ENCODE measurements at places on chromosomes 2 and 18. TPM values are rescaled to one million over a fixed set of nuclear protein-coding genes. Genes with fewer than 3 reads are reported as not detected.

- no peaks in the 10 kb centered on the region for H3K36me3 ChIP-seq
- H3K4me1 ChIP-seq, result no peaks in the 10 kb centered on the region
- no peak for DNase-seq
- H3K27me3 ChIP-seq, result no peaks in the 10 kb centered on the region
- H3K27ac ChIP-seq, result no peak overlapping the region
Measured at GRCh38 chr2:11396021-11396420, 51.6 kb upstream of the ROCK2 start.

GRCh38 chr2:150431561-150432311 is 55.7 kb downstream of the RND3 start:
- H3K4me3 ChIP-seq, result no peak overlapping the region
- no peak for DNase-seq
- no peaks in the 10 kb centered on the region for H3K4me1 ChIP-seq
- H3K27ac ChIP-seq, result no peak overlapping the region
- no peaks in the 10 kb centered on the region for H3K36me3 ChIP-seq

GRCh38 chr2:160730296-160730995 is 236.8 kb upstream of the RBMS1 start:
- no peaks in the 10 kb centered on the region for H3K36me3 ChIP-seq
- no peak for DNase-seq
- no peak overlapping the region for H3K4me3 ChIP-seq

DNA sequence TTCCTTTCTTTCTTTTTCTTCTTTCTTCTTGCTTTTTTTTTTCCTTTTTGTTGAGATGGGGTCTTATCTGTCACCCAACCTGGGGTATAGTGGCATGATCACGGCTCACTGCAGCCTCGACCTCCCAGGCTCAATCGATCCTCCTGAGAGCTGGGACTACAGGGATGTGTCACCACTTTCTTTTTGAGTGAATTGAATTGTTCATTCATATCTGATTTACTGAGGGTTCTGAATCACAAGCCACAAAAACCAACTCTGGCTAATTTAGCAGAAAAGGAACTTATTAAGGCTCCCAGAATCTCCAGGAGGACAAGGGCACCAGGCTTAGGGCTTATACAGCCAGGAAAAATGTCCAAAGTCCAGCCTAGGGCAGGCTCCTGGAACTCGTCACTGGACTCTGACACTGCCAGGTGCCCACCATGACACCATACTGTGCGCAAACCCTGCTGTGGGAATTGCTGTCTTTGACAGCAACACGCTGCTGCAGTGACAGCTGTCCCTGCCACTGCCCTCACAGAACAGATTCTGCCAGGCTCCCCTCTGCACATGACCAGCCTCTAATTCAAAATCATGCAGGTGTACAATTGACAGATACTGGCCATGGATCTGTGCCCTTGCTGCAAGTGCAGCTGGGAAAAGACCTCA is 42.9 kb upstream of the EML6 start:
- no peaks in the 10 kb centered on the region for H3K36me3 ChIP-seq
- DNase-seq, result peak; percentile 39
- peak overlapping the region; percentile 78 for H3K4me3 ChIP-seq
- H3K27me3 ChIP-seq, result peaks cover 33% of the 10 kb centered on the region

- H3K27ac ChIP-seq, result no peak overlapping the region
- no peaks in the 10 kb centered on the region for H3K36me3 ChIP-seq
- H3K4me3 ChIP-seq, result no peak overlapping the region
- no peak for DNase-seq
- peaks cover 3% of the 10 kb centered on the region for H3K27me3 ChIP-seq
- H3K4me1 ChIP-seq, result no peaks in the 10 kb centered on the region
Measured at GRCh38 chr2:241066171-241066892, 35.8 kb downstream of the MTERF4 start.

DNA sequence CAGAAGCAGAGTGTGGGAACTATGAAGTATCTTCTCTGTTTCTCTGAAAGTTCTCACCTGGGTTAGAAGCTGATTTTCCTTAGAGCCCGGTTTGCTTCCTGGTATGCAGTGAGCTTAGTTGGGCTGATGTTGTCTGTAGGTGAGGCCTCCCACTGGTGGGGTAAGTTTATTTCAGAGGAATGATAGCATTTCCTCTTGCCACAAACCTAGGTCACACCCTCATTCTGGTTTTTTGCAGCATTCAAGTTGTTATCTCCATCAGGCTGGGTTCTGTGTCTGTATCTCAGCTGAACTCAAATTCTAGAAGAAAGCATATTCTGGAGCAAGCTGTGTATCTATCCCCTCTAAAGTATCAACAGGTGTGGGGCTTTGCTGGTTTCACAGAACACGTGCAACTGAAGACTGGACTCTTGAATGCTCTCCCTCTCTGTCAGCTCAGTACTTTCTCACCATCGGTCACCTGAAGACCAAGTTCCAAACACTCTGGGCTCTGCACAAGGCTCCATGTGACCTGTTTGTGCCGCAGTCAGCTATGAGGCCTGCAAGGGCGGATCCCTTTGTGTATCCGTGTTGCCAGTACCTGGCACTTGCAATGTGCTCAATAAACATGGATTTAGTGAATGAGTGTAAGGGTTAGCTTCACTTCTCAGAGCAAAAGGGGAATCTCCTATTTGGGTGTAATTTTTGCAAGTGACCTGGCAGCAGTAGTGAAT is 49.5 kb upstream of the MBOAT2 start:
- H3K36me3 ChIP-seq, result no peaks in the 10 kb centered on the region
- no peak overlapping the region for H3K27ac ChIP-seq
- H3K4me1 ChIP-seq, result no peaks in the 10 kb centered on the region
- DNase-seq, result no peak

- H3K27ac ChIP-seq, result peak overlapping the region; percentile 52
- H3K36me3 ChIP-seq, result peaks cover 2% of the 10 kb centered on the region
- H3K4me3 ChIP-seq, result peak overlapping the region; percentile 66
- H3K27me3 ChIP-seq, result peaks cover 3% of the 10 kb centered on the region
- DNase-seq, result no peak
Measured at GRCh38 chr18:2881088-2881839, 34.5 kb downstream of the EMILIN2 start.

DNA sequence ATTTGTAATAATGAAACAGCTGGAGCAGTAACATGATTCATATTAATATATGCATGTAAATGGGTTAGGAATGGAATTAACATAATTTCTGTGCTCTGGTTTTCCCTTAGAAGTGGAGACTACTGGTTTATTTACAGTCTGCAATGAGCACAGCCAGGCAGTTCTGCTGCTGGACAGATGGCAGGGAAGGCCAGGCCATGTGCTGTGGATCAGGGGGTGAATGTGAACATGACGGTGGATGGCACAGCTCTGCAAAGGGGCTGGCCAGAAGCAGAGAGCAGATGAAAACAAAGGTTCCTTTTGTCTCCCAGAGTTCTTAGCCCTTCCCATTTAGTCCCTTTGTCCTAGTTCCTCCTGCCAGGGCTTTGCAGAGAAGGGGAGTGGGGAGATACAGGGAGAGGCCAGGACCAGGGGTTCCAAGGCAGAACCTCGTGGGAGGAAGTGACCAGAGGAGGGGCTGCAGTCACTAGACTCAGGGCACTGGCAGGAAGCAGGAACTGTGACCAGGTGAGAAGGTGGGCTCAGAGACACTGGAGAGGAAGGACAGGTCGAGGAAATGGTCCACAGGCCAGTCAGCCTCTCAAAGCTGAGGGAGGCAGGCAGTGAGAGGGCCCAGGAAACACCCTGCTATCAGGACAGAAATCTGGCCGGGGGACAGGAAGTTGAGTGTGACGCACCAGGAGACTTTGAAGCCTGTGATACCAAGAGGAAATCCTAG is 112.9 kb upstream of the ATP8B1 start:
- peaks cover 7% of the 10 kb centered on the region for H3K27me3 ChIP-seq
- H3K4me1 ChIP-seq, result peaks cover 13% of the 10 kb centered on the region
- H3K27ac ChIP-seq, result no peak overlapping the region
- H3K36me3 ChIP-seq, result no peaks in the 10 kb centered on the region
- DNase-seq, result no peak

DNA sequence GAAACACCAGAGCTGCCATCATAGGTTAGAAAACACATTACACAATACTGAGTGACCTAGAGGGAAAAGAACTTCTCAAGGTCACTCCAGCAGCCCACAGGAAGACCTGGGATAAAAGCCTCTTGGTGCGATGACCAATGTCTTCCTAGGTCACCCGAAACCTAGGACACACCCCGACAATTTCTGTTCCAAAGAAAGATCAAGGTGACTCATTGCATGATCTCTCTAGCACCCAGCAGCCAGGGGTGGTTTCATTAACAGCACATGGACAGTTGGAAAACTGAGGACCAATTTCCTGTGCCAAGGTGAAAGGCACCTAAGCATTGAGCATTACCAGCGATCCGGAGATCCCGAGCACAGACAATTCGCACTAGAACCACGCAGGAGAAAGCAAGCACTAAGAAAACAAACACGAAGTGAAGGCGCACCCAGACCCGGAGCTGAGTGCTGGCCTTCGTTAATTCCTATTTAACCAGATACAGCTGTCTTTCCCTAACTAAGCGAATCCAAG is 1.5 kb downstream of the CACNB4 start:
- peak overlapping the region; percentile 61 for H3K4me3 ChIP-seq
- H3K27me3 ChIP-seq, result peaks cover 60% of the 10 kb centered on the region

MDH1B gene
- 0.20 TPM for total RNA-seq

MC2R gene
- not detected for total RNA-seq

DNA sequence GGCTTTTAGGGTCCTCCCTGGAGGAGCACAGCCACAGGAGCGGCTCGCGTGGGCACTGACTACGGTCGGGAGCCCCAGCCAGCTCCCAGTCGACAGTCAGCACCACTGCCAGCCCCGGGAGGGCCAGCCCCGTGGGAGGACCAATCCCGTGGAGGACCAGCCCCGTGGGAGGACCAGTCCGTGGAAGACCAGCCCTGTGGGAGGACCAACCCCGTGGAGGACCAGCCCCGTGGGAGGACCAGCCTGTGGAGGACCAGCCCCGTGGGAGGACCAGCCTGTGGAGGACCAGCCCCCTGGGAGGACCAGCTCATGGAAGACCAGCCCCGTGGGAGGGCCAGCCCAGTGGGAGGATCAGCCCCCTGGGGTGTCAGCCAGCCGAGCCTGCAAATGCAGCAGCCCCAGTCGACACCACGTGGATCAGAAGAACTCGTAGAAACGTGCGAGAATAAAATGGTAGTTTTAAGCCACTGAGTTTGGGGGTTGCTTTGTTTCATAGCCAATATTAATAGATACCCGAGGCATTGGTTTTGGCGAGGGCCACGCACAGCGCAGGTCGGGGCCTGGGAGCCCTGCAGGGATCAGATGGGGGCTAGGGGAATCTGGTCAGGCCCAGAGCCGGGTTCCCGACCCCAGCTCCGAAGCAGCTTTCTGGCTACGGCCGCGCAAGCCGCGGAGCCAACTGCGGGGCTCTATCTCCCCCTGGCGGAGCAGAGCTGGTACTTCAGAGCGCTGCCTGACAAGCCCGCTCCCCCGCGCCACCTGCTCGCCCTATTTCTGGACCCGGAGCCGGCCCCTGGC is 73.0 kb downstream of the TEX51 start:
- peak; percentile 47 for DNase-seq
- peak overlapping the region; percentile 43 for H3K4me3 ChIP-seq
- peaks cover 29% of the 10 kb centered on the region for H3K27me3 ChIP-seq
- peaks cover 5% of the 10 kb centered on the region for H3K4me1 ChIP-seq
- no peak overlapping the region for H3K27ac ChIP-seq

GULP1 gene
- total RNA-seq, result not detected

DNA sequence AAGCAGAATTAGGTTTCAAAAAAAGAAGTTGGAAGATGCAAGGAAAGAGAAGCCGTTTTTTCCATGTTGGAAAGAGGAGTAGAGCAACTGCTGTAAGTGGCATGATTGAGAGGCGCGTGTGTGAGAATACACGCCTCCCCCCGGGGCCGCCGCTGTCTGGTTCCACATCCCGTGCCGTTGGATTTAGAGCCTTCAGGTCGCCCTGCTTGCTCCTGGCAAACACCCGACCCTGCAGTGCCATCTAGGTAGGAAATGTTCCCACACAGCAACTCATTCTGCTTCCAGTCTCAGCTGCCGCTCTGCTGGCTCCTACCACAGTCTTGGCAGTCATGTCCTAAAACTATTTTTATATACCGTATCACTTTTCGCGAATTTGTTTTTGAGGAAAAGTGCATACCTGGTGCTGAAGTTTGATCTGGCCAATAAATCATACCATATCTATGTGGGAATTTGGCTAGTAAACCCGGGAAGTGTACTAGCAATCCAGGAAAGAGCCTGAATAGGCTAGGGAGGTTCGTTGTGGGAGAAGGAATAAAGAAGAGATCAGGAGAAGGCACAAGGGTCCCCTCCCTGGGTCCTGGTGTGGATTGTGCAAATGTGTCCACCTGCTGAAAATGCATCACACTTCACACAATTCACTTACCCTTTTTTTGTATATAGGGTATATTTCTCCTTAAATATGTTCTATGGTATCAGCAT is 372.7 kb downstream of the FBXO15 start:
- H3K27me3 ChIP-seq, result no peaks in the 10 kb centered on the region
- no peaks in the 10 kb centered on the region for H3K36me3 ChIP-seq
- H3K27ac ChIP-seq, result no peak overlapping the region
- no peak overlapping the region for H3K4me3 ChIP-seq

- H3K27me3 ChIP-seq, result peaks cover 3% of the 10 kb centered on the region
- no peaks in the 10 kb centered on the region for H3K36me3 ChIP-seq
- no peak overlapping the region for H3K27ac ChIP-seq
- no peak overlapping the region for H3K4me3 ChIP-seq
- no peak for DNase-seq
Measured at GRCh38 chr2:213001297-213001910, 150.0 kb downstream of the IKZF2 start.

- H3K4me3 ChIP-seq, result peak overlapping the region; percentile 88
- H3K4me1 ChIP-seq, result peaks cover 61% of the 10 kb centered on the region
- DNase-seq, result peak; percentile 33
- H3K27me3 ChIP-seq, result no peaks in the 10 kb centered on the region
- H3K27ac ChIP-seq, result peak overlapping the region; percentile 87
Measured at GRCh38 chr2:85887566-85888019, 1.2 kb downstream of the ST3GAL5 start.

CROCC2 gene
- not detected for total RNA-seq

DNA sequence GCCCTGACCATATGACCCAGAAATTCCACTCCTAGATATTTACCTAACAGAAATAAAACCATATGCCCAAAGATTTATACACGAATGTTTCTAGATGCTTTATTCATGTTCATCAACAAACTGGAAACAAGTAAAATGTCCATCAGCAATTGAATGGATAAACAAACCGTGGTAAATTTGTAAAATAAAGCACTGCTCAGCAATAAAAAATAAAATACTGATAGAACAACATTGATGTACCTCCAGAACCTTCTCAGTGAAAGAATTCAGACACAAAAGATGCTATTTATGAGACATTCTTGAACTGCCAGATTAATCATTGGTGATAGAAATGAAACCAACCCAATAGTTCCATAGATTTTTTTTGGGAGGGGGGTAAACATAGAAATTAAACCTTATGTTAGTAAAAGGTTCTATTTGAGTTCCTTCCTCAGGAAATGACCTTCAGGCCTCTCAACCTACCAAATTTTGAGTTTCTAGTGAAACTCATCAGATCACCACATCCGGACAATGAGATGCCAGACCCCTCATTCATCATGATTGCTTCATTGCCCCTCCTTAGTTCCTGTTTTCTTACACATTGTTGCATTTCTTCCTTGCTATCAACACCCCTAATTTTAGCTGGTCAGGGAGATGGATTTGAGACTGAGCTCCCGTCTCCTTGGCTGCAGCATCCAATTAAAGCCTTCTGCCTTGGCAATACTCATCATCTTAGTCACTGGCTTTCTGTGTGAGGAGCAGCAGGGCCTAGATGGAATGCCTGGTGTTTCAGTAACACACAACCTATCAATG is 203.5 kb downstream of the LPIN1 start:
- no peak for DNase-seq
- no peak overlapping the region for H3K4me3 ChIP-seq
- no peaks in the 10 kb centered on the region for H3K36me3 ChIP-seq
- peaks cover 11% of the 10 kb centered on the region for H3K4me1 ChIP-seq

PSMA8 gene
- 0.44 TPM for total RNA-seq

GRCh38 chr2:28377984-28378678 is 14.5 kb upstream of the FOSL2 start:
- H3K36me3 ChIP-seq, result no peaks in the 10 kb centered on the region
- no peak for DNase-seq
- H3K4me3 ChIP-seq, result no peak overlapping the region
- H3K4me1 ChIP-seq, result peaks cover 31% of the 10 kb centered on the region
- no peak overlapping the region for H3K27ac ChIP-seq
